ENCODE measurements at places on chromosomes 3 and 15.

- DNase-seq = no peak
Observed at GRCh38 chr3:81394651-81395524, 366.6 kb downstream of the GBE1 start.

DNA sequence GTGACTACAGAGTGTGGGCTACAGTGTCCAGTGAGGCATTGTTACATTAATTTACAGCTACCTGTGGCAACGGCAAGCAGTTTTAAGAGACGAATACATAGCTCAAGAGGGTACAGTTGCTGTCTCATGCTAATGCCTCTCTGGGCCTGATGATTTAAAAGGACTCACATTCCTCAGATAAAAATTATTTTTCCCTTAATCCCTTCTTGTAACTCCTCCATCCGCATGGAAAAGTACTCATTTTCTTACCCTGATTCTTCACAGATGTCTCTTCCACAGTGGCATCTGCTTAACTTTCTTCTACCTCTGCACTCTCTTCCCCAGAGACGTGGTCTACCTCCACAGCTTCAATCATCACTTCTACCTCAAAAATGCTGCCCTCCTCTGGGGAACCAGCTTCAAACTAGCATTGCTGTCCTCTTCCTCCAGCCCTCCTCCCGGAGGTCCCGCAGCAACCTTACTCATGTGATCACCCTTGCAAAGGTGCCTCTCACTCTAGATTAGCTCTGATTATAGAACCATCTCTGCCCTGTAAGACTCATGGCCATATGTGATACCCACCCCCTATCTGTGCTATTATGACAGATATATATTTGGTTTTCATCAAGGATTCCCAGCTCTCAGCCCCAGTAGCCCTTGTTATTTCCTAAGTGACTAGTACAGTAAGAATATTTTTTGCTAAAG, 21.4 kb upstream of the ABHD17C start:
- no peak for DNase-seq

DNA sequence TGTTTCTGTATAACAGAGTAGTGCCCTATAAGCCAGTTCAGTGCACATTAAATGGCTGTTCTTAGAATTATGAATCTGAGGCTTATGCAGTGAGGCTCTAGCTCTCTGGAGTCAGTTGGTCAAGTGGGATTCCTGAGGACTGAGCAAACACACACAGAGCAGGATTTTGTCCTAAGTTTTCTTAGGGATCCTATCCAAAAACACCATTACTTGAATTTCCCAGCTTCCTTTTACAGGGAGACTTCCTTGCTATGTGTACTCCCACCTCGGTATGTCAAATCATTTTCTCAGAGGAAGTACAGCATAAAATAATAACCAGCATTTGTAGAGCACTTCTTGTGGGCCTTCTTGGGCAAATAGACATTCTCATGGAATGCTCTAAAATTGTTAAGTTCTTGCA, 63.1 kb upstream of the GOLGA6B start:
- DNase-seq = peak; percentile 89

GRCh38 chr15:89016549-89017041, 71.7 kb upstream of the ABHD2 start:
- no peak for DNase-seq

DNA sequence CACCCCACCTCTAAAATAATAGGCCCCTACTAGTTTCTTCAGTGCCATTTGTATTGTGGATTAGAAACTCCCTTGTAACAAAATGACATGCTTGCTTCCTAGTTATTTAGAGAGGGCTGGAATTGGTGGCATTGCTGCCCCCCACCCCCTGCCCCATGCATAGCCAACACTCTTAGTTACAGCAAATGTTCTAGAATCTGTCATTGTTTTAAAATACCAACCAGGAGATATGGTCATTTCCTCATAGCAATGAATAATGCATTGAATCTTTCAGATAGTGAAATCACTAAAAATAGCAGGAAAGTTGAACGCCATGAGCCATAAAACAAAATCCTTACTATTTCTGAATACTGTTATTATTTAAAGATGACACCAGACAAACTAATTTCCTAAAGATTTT, 292.5 kb downstream of the ARPP21 start:
- DNase-seq = peak; percentile 21
